ENCODE measurements at places on chromosomes 2 and 18.

DNA sequence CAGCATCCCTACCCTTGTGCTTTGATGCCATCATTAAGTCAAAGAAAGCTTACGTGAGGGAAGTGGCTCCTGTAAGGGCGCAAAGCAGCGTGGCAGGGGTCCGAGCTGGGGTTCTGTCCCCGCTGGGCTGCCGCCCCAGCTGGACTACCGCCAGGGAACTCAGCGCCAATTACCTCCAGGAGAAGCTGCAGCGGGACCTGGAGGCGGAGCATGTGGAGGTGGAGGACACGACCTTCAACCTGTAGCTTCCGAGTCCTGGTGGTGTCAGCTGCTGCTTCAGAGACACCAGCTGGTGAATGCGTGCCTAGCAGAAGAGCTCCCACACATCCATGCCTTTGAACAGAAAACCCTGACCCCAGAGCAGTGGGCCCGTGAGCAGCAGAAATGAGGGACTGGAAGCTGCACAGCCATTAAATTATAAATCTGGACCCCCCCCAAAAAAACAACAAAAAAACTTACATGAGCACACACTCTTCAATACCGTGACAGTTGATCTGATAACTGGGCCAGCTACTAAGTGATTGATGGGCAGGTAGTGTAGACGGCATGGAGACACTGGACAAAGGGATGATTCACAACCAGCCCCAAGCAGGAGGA lies 20.1 kb upstream of the YES1 start:
- DNase-seq, result no peak

DNA sequence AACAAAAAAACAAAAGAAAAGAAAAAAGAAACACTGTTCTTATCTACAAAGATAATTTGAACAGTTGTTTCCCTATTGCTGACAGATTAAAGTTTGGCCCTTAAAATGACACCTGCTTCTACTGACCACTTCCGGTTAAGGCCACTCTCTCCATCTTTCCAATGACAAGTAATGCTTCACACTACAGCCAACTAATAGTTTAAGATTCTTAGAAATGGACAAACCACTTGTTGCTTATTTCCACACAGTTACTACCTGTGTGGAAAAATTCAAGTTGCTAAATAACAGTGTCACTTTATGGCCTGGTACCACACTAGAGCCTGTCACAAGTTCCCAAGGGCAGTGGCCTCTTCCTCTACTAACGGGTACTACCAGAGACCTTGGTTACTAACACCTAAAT lies 2.4 kb downstream of the TMEM185B start:
- DNase-seq, result no peak

- no peak for DNase-seq
These were observed 70.4 kb downstream of the KIAA1328 start for GRCh38 chr18:36899289-36899688.

- peak; percentile 56 for DNase-seq
These were observed 10.3 kb upstream of the CXXC1 start for GRCh38 chr18:50297621-50298442.

DNA sequence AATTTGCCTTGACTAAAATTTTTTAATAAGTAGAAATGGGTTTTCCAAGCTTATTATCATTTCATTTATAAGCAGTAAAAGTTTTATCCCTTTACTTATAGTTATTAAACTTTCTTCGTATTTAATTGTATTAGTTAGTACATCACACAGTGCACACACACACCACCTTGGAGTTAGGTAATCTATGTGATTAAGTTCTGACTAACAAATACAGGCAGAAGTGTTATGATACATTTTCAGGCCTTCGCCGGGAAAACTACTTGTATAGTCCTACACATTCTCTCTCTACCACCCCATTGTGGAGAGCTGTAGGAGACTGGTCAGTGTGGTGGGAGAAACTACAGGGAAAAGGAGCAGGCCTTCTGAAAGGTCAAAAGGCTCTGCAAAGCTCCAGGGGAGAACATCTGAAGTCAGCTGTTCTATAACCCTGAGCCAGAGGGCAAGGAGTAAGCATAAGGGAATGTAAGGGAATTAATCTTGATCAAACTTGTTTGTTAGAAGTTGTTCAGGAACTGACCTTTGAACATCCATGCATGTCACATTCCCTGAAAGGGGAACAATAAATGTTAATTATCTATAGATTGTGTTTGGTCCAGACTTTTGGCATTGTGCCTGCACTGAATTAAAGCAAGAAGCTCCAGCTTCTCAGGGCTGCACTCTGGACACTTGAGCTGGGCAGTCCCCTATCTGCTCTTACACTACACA lies 231.7 kb downstream of the FSIP2 start:
- no peak for DNase-seq

DNA sequence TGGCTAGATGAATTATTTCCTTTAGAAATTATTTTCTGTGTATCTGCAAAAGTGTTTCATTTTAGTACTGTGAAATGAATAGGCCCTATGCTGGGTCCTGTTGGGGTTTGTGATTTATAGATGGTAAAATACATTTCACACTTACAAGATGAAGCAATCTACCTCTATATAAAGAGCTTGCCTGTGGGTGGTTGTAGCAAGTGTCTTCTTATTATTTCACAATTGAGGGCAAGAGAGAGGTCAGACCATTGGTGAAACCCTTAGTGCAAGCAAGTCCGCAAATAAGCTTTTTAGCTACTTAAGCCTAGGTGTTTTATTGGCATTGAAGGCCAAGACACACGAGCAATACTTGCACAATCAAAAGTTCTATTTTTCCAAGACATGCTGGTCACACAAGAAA lies 153.1 kb downstream of the FMNL2 start:
- no peak for DNase-seq

GRCh38 chr2:20194097-20195015 lies 30.6 kb downstream of the SDC1 start:
- DNase-seq, result no peak

DNA sequence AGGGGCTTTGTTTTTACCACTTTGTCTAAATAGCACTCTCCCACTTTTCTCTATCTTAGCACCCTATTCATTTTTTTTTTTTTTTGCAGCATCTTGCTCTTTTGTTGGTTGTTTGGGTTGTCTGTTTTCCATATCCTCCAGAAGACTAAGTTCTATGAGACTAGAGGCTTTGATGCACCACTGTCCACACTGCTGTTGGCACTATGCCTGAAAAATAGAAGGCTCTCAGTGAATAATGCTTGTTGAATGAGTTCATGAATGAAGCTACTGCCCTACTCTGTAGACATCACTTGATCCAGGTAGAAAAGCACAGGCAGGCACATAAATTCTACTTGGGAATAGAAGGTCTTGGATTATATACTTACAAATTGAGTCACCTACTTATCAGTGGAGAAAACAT lies 7.3 kb downstream of the IL1A start:
- no peak for DNase-seq

- DNase-seq, result no peak
These were observed 9.8 kb downstream of the HS6ST1 start for GRCh38 chr2:128308889-128309279.

DNA sequence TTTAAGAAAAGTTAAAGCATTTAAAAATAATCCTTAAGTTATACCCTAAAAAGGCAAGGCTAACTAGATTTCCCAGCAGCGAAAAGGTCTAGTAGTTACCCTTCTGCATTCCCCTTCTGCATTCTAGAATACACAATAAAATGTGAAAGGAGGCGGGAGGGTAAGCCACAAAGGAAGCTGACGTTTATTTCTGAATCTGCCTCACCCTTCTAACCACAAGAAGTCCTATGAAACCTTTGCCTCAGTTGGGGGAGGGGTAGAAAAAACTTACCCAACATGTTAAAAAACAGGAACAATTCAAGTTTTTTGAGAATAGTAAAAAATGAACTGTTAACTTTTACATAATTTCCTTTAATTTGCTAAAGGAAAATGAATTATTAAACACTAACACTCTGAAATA lies 11.3 kb downstream of the STK17B start:
- DNase-seq, result peak; percentile 62

GRCh38 chr18:76388261-76388660 lies 106.8 kb downstream of the ZNF516 start:
- DNase-seq, result no peak

GRCh38 chr2:239971115-239971514 lies 54.0 kb downstream of the NDUFA10 start:
- DNase-seq, result no peak

DNA sequence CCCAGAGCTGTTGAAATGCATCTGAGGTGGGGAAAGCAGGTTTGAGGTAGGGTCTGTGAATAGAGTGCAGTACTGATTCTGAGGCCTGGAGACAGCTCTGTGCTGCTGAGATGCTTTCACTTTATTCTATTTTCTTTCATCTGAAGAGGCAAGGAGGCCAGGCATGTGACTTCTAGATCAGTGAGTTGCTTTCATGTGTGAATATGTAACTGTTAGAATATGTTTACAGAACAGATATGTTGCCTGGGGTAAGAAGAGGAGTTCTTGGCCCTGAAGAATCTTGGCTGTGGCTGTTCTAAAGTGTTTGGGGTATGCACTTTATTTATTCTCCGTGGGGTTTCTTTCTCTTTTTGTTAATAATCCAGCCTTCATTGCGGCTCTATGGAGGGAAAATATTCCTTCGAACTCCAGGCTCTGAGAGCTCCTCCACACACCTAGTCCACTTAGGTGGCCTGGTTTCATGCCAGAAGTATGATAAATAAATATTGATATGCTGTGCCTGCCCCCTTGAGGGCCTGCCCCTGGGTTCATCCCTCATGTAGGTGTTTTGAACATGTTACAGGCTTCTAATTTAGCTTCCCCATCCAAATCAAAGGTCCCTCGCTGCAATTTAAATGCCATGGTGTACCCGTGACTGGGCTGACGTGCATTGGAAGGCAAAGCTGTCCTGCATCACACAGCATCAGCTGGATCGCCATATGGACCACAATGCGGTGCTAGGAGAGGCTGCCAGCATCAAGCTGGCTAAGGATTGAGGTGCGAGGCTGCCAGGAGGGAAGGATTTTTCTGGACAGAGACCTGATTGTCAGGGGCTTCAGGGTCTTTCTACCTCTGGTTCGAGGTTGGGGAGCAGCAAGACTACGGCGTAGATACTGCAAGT lies 102.9 kb downstream of the PRKCE start:
- no peak for DNase-seq

- no peak for DNase-seq
These were observed 71.8 kb downstream of the TNS1 start for GRCh38 chr2:217930761-217931563.

All from tibial nerve (tissue), 4 donors.